Activated CD8-positive, alpha-beta memory T cell treated with anti-CD3 and anti-CD28 coated beads for 24 hours (primary cell): ENCODE measurements at places on chromosomes 12 and 14.

DNA sequence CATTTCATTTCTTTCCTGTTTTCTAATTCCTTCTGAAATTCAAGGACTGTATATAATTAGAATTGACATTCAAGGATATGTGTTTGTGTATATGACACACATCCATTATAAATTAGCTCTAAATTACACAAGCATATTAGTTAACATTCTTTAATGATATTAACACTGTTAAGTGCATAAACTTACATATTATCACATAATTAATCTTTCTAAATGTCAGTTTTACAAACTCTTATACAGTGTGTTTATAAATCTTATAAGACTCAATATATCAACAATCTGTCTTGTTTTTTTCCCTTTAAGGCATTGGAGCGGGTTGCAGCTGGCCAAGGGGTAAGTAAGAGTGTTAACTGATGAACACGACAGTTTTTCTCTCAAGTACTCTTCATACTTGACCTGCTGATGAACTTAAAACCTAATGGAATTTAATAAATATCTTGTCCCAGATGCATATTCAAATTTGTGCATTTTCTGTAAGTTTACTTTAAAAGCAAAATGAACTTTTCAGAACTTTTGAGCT is 76.1 kb downstream of the METTL25 start:
- DNase-seq: no peak

GRCh38 chr12:2688381-2688931 is 106.3 kb upstream of the FKBP4 start:
- peak; percentile 52 for DNase-seq

DNA sequence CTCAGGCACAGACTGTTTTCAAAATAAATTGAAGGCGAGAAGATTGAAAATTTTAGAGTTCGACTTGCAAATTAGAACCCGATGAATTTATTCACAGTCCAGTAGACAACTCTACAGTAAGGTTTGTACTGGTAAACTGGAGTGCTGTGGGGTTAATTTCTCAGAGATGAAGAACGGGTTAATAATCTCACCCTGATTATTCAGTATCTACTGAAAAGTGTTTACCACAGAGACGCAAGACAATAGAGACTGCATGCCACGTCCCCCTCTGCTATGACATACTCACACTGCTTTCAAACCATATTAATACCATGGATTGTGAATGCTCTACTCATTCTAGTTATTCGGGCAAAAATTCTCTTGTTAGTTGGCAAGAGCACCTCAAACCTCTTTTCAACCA is 36.1 kb downstream of the CFL2 start:
- no peak for DNase-seq

GRCh38 chr14:22464422-22465142 is 124.4 kb downstream of the DAD1 start:
- no peak for DNase-seq

- DNase-seq: no peak
Observed at GRCh38 chr12:104929368-104929767, 28.7 kb downstream of the SLC41A2 start.

DNA sequence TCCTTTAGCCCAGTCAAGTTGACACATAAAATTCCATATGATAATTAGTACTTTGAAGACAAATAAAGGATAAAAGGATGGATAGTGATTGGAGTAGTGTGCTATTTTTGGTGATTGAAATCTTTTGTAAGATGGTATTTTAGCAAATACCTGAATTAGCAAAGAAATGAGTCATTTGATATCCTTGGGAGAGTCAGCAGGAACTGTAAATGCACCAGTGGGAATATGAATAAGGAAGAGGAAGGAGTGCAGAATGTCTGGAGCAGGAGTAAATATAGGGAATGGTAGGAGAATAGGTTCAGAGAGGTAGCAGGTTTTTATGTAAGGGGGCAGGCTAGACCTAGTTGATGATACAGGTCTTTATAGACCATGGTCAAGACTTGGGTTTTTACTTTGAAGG is 75.0 kb downstream of the TRMT5 start:
- DNase-seq: no peak

DNA sequence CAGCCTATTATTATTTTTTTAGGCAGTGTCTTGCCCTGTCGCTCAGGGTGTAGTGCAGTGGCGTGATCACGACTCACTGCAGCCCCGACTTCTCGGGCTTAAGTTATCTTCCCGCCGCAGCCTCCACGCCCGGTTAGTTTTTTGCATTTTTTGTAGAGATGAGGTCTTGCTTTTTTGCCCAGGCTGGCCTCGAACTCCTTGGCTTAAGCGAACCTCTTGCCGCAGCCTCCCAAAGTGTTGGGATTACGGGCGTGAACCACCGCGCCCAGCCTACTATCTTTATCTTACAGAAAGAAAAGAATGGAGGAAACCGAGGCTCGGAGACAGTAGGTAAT is 507 bp upstream of the PTPN11 start:
- no peak for DNase-seq

DNA sequence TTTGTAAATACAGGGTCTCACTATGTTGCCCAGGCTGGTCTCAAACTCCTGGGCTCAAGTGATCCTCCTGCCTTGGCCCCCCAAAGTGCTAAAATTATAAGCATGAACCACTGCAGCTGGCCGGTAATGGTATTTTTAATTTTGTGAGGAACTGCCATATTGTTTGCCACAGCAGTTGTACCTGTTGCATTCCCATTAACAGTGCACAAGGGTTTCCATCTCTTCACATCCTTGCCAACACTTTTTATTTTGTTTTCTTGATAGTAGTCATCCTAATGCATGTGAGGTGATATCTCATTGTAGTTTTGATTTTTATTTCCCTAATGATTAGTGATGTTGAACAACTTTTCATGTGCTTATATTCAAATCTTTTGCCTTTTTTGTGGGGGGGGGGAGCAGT is 13.5 kb downstream of the OR5AU1 start:
- no peak for DNase-seq

DNA sequence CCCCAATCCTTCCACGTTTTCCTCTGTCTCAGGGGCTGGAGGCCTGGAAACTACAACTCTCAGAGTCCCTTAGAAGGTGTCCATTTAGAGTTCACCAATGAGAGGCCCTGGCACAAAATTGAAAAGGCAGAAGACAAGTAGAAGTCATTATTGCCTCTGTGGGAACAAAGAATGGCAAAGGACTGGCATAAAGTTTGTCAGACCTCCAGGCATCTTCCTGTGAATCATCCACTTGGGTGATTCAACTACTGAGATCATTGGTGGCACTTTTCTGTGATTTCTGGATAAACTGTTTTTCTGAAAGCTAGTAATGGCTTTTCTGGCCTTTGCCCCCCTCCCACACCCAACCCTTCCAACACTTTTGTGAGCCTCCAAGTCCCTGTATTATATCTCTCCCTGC is 42.6 kb upstream of the C12orf42 start:
- no peak for DNase-seq

DNA sequence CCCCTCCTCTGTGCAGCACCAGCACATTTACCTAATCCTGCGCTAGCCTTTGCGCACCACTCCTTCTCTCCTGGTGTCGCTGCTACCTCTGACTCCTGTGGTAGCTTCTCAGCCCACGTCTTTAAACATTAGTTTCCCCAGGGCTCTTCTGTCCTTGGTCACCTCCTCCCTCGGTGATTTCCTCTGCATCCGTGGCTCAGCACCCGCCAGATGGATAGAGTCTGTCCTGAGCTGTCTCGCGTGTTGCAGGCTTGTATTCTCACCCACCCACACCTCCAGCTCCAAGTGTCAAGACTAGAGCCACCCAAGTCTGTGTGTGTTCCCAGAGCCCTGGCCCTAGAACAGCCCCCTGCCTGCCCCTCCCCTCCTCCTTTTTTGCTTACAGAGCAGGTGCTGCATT is 83.2 kb downstream of the EML1 start:
- no peak for DNase-seq

DNA sequence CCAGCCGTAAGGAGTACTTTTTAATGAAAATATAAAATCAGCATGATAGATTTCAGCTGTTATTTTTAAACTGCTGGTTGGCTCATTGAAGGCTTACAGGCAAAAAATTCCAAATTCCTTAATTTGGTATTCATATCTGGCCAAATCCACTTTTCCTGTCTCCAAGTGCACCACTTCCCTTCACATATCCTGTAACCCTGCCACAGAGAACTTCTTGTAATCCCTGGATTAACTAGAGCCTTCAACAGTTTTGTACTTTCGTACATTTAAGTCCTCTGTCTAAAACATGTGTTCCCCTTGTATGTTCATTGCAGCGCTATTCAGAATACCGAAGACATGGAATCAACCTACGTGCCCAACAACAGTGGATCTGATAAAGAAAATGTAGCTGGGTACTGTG is 9.6 kb downstream of the PUS7L start:
- DNase-seq: no peak

DNA sequence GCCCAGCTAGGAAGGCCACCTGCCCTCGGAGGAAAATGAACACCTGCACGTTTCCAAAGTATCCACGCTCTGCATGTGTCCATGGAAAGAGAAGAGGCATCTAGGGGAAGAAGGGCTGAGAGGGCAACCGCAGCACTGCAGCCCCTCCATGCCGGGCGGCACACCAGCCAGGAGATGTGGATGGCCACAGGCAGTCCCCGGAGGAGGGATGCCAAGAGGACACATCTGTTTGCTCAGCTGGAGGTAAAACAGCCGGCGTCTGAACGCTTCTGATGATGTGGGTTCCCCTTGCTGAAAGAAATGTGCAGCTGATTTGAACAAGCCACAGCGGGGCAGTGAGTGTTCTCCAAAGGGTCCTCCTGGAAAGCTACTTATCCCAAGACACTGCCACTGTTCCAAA is 34.0 kb downstream of the CHGA start:
- DNase-seq: no peak

DNA sequence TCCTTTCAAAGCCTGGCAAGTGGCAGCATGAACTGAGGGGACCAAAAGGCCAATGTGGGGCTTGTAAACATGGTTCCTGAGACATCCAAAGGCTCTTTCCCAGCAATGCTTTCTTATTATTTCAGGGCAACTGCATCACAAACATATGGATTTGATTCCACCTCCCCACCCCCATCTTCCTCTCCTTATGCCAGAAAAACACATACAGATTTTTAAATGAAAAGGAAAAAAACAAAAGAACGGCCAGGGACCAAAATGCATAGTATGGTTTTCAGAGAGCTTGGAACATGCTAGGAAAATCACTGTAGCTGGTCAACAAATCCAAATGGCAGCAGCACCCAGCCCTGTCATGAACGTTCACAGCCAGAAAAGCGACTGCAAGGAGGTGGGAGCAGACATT is 167.6 kb downstream of the ANO2 start:
- no peak for DNase-seq

GRCh38 chr12:94706250-94706661 is 55.9 kb upstream of the TMCC3 start:
- no peak for DNase-seq

DNA sequence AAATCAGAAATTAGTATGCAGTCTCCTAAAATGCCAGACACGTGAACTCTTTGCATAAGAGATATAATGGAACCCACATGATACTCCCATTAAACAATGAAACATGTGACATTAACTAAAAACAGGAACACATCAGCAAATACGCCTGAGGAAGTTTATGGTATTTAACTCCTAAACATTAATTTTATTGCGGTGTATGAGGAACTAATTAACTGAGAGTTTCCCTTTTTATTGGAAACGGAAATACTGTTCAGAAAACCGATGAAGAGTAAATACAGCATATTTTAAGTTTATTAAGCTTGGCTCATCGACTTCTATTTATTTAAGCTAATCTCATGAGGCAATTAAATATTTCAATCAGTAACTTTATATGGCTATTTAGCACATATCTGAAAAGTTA is 290.3 kb downstream of the SOX5 start:
- DNase-seq: no peak

GRCh38 chr12:87988534-87988933 is 40.7 kb downstream of the C12orf50 start:
- no peak for DNase-seq

DNA sequence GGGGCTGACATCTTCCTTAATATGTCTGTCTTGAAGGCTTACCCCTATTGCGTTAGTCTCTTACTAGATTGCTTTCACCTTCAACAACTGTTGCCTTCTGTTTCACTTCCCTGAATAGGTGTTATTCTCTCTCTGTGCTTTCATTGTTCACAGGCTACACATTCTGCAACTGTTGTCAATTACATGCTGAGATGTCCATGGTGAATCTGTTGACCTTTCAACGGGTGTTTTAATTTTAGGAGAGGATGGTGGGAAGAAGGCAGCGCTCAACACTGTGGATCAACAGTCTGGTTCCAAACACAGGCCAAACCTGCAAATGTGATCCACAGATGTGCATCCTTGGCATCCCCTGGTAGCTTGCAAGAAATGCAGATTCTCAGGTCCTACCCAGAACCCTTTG is 101.9 kb downstream of the DACT1 start:
- no peak for DNase-seq

DNA sequence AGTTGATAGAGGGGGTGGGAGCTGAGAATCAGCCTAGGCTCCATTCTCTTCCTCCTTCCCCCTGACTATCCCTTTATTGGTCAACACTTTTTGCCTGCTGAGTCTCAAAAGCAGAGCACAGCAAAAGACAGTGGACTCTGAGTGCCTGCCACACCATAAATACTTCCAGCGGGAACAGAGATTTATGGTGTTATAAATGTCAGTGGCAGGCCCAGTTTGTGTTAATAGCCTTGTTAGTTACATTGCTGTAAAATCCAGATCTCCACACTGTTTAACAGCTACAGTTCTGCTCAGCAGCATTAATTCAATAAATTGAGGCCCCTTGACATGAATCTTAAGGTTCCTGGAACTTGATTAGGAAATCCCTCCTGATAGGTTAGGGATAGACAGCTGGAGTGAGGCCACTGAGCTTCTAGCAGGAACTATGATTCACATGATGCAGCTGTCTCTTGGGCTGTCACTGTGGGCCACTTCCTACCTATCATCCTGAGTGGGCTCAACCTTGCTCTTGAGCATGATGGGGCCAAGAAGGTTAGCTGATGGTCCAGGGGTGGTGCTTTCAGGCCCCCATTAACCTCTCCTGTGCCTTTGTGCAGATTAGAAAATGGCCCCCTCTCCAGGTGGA is 295.2 kb upstream of the SRRM4 start:
- no peak for DNase-seq

GRCh38 chr12:113891739-113892520 is 74.2 kb downstream of the RBM19 start:
- no peak for DNase-seq
